NCI-H1092 treated with DMSO at 0.1 percent for 48 hours (cell line): ENCODE measurements at places on chromosomes 13 and 19.

- no peak for DNase-seq
These were observed 83.6 kb upstream of the KLF12 start for GRCh38 chr13:74217811-74218210.

GRCh38 chr19:5782945-5783919 lies 1.3 kb downstream of the PRR22 start:
- no peak for DNase-seq

DNA sequence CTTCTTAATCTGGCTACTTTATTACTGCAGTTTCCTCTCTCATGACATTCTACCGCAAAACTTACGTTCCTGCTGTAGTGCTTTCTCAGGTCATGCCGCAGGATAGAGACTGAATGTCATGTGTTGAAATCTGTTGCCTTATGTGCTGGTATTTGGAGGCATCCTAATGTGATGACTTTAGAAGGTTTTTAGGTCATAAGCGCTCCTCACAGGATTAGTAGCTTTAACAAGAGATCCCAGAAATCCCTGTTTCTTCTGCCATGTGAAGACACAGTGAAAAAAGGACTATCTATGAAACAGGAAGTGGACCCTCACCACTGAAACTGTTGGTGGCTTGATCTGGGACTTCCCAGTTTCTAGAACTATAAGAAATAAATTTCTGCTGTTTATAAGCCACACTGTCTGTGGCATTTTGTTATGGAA lies 209.3 kb downstream of the LACC1 start:
- no peak for DNase-seq

GRCh38 chr13:46097663-46098062 lies 7.2 kb downstream of the CPB2 start:
- no peak for DNase-seq

DNA sequence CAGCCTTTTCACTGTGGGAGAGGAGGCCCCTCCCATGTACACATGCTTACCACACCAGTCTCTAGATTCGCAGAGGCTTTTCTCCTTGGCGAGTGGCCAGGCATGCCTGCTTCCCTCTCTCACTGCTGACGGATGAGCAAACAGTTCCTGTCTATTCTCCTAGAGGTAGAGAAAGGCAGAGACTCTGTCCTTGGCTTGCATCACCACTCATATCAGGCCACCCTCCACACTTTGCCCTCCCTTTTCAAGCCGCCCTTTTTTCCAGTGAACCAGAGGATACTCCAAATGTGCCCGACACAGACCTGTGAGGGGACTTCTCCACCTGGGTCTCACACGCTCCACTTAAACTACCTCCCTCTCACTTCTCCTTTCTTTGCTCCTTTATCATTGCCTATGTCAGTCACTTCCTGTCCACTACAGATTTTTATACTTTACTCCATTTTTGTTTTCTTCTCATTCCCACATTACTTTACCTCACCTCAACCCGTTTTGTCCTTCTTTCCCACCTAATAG lies 284.6 kb downstream of the DNAJC15 start:
- peak; percentile 82 for DNase-seq

DNA sequence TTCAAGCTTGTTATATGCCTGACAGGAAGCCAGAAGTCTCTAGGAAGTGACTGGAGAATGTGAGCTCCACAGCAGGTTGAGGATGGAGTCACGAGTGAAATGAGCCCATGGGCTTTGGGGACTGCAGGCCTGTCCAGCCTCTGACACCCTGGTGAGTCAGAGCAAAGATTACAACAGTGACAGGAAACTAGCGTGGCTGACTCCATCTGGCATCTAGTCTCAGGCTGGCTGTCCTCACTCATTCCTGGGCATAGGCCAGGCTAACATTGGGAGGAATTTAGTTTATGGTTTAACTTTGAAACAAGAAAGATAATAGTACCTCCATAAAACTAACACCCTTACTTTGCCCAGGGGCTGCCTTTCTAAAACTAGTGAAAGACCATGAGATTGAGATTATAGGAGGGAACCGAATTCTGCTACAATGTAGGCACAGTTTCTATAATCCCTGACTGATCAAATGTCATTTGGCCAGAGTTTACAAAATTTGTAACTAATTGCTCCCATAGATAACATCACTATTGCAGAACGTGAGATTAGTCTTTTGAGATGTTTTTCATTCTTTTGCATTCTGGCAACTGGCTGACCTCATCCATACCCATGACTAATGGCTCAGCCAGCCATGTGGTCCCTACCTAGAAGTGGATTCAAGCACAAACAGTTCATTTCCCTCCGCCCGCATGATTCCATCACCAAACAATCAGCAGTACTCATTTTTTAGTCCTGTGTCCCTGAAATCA lies 28.4 kb downstream of the PSG1 start:
- no peak for DNase-seq

DNA sequence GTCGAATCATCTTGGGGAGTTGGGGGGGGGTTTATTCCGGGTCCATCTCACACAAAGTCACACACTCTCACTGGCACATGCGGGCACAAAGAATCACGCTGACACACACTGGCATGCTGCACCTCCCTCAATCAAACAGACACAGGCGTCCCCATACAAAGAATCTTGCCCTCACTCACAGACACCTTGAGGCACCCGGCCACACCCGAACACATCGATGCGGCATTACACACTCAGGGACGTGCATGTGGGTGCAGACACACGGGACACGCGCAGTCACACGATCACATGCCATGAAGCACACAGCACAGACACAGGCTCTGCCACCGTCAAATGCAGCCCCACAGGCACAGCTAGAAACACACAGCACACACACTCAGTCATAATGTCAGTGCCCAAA lies 7.8 kb downstream of the NFIX start:
- DNase-seq, result no peak

DNA sequence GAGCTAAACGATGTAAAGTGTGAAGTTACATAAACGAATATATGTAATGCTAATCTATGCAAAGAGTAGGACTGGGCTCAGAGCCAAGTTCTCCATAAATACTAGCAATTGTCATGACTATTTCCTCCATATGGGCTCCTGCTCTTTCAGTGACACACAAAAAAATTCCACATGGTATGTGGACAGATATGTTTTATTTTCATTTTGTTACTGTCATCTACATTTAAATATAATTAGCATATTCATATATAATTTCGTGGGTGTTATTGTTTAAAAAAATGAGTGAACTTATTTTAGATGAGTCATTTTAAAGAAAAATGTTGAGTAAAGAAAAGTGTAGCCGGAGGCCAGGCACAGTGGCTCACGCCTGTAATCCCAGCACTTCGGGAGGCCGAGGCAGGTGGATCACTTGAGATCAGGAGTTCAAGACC lies 5.0 kb upstream of the IGSF23 start:
- DNase-seq, result peak; percentile 5

GRCh38 chr19:47247308-47247990 lies 8.9 kb upstream of the CCDC9 start:
- peak; percentile 40 for DNase-seq

DNA sequence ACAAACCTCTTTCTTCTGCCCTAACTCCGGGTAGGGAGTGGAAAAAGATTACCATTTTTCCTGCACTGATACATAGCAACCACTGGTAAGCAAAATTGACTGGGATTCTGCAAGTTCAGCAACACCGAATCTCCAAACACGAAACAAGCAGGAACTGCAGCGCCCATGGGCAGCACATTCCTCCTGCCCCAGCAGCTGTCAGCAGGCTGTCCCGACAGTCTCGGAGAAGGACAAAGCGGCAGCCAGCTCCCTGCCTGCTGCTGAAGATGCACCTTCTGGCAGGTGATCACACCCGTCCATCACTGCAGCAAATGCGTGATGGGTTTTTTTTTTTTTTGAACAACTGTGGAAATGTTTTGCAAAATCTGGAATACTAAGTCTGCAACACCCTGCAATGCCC lies 6.7 kb downstream of the TMTC4 start:
- no peak for DNase-seq

GRCh38 chr19:57324992-57325391 lies 4.7 kb downstream of the ZNF543 start:
- DNase-seq, result no peak

DNA sequence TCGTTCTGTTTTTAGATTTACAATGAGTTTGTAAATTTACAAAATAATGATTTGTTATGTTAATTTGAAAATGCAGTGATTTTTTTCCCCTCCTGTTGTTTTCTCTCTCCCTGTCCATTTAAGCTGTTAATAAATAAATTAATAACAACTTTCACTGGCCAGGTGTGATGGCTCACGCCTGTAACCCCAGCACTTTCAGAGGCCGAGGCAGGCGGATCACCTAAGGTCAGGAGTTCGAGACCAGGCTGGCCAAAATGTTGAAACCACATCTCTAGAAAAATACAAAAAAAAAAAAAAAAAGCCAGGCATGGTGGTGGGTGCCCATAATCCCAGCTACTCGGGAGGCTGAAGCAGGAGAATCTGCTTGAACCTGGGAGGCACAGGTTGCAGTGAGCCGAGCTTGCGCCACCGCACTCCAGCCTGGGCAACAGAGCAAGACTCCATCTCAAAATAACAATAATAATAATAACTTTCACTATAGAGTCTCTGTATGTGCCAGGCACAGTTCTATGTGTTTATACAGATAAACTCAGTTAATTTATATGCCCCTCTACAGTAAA lies 229.2 kb upstream of the ARGLU1 start:
- no peak for DNase-seq

GRCh38 chr19:35648017-35648961 lies at the start of gene COX6B1:
Gene COX6B1, plus strand, starts transcription at chr19:35648323. Its CDS starts 2,921 bp downstream, at chr19:35651244.
- peak; percentile 92 for DNase-seq
